Right renal cortex interstitium (tissue), 3 donors: ENCODE measurements at places on chromosomes 4 and X.

GRCh38 chr4:93368968-93369367 is 459.6 kb upstream of the ATOH1 start:
- DNase-seq = no peak

DNA sequence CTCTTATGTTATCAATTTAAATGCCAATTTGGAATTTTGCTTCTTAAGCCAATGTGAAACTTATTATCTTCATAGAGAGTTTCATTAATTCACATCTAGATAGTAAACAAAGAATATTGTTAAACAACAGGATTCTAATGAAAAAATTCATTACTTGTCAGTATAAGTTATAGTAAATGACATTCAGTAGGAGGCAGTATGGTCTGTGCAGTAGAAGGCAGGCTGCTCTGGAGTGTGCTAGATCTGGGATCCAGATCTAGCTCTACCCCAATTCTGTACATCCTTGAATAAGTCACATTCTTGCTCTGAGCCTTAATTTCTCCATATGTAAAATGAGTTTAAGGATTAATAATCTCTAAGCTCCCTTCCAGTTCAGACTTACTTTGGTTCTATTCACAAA is 202.7 kb upstream of the POU3F4 start:
- DNase-seq = no peak

GRCh38 chr4:126431049-126431448 is 1116.3 kb downstream of the FAT4 start:
- no peak for DNase-seq

GRCh38 chr4:163485589-163485988 is 8.9 kb upstream of the TMA16 start:
- DNase-seq = no peak

GRCh38 chr4:12724510-12724909 is 759.6 kb downstream of the RAB28 start:
- DNase-seq = no peak

DNA sequence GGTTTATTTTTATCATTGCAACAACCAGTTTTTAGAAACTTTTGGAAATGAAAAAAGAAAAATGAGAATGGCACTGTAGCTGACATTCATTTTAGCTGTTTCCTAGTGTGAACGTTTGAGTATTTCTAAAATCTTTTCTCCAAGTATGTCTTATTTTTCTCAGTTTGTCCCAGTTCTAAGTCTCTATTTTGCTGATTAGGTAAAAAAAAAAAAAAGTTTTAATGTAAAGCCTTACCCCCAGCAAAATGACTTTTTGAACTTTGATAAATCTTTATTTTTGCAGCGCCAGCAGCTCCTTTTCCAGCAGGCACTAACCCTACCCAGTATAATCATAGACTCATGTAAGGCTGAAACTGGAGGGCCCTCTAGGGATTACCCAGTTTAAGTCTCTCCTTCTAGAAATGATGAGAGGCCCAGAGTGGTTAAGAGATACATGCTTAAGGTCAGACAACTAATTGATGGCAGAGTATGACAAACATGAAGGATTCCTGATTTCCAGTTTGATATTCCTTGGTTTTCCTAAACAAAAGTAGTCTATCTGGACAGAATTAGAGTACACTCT is 84.3 kb upstream of the SLC4A4 start:
- DNase-seq = no peak

- no peak for DNase-seq
Observed at GRCh38 chrX:152177497-152178269, 39.3 kb upstream of the MAGEA10 start.

DNA sequence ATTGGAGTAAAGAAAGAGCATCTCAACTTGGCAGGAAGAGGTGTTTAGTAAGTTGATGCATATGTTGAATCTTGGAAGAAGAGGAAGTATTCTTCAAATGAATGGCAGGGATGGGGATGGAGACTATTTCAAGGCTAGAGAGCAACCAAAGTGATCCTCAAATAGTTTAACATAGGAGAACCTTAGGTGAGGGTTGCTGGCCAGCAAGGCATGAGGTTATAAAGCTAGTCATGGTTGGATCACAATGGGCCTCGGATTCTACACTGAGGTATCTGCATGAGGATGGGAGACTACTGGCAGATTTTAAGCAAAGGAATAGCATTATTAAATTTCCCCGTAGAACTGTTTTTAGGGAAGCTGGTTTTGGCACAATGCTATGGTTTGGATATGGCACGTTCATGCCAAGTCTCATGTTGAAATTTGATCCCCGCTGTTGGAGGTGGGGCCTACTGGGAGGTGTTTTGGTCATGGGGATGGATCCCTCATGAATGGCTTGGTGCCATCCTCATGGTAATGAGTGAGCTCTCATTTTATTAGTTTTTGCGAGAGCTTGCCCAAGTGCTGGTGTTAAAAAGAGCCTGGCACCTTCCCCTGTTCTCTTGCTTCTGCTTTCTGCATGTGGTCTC is 41.9 kb upstream of the ETNPPL start:
- no peak for DNase-seq

GRCh38 chr4:63619771-63620170 is 789.5 kb downstream of the TECRL start:
- DNase-seq = no peak
